Stimulated activated CD8-positive, alpha-beta memory T cell treated with anti-CD3 and anti-CD28 coated beads, Interleukin-4, amount 100 ng/mL, for 4 hours (primary cell): ENCODE measurements at places on chromosomes 2 and 18.

GRCh38 chr18:48330016-48330991 lies 78.9 kb downstream of the ZBTB7C start:
- no peak for DNase-seq

GRCh38 chr2:105763076-105763475 lies 18.4 kb downstream of the NCK2 start:
- no peak for DNase-seq

DNA sequence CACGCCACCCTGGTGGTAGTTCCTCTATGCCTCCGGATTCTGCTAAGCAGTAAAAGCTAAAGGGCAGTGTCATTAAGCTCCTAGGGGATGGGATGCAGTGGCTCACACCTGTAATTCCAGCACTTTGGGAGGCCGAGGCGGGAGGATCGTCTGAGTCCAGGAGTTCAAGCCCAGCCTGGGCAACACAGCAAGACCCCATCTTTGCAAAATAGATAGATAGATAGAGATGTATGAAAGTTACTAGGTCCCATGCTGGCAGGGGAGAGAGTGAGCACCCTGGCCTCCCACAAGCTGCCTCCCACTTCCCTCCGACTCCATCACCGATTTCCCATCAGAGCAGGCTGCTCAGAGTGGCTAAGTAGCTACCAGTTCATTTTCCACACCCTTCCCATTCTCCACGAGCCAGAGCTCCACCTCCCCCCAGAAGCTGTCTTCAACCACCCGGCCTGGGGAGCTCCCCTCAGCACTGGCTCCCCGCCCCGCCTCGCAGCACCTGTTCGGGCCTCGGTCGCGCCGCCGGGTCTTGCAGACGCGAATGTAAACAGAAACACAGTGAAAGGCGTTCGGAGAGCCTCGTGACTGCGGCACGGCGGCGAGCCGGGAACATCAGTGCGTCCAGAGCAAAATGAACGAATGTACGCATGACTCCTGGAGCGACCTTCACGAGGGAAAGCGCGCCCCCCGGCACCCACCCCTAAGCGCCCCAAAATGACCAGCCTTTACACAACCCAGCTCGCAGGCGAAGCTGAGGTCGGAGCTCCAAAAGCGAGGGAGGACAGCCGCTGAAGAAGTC lies 598 bp upstream of the CEP68 start:
- DNase-seq = peak; percentile 24

DNA sequence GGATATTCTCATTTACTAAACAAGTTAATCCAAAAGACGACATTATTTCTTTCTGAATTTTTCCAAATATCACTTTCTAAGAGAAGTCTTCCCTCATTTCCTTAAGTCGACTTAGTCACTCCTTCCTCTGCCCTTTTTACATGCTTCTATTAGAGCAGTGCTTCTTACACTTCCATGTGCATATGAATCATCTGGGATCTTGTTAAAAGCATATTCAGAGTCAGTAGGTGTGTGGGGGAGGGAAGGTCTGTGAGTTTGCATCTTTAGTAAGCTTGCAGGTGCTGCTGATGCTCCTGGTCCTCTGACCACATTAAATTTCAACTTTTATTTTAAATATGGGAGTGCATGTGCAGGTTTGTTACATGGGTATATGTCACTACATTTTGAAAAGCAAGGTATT lies 582.6 kb downstream of the NRXN1 start:
- no peak for DNase-seq

DNA sequence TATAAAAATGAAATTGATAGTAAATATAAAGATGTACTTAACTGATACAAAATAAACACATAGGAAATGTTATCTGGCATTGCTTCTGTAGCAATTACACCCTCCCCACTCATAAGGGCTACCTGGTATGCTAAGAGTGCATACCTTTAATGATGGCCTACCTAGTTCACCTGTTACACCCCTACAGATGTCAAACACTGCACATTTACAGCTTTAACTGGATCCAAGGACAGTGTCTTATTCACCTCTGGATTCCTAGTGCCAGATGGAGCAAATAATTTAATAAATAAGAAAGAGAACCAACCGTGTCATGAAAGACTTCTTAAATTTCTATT lies 15.3 kb upstream of the SEC11C start:
- DNase-seq = no peak

DNA sequence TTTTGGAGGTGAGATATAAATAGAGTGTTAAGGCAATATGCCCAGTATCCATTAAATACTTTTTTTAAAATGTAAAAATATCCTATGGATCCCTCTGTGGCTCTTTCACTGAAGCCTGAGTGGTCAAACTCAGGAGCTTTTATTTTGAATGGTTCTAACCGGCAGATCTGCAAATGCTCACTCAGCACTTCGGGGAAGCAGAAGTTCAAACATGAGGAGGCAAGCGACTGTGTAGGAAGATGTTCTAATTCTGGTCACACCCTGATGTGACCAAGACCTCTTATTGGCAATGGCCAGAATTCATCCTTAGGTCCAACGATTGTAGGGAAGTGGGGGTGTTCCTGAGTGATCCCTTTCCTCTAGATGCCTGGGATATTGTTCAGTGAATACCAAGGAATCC lies 168.8 kb downstream of the CDCA7 start:
- DNase-seq = no peak

- DNase-seq = no peak
Observed at GRCh38 chr2:147030966-147031720, 813.7 kb upstream of the ACVR2A start.

DNA sequence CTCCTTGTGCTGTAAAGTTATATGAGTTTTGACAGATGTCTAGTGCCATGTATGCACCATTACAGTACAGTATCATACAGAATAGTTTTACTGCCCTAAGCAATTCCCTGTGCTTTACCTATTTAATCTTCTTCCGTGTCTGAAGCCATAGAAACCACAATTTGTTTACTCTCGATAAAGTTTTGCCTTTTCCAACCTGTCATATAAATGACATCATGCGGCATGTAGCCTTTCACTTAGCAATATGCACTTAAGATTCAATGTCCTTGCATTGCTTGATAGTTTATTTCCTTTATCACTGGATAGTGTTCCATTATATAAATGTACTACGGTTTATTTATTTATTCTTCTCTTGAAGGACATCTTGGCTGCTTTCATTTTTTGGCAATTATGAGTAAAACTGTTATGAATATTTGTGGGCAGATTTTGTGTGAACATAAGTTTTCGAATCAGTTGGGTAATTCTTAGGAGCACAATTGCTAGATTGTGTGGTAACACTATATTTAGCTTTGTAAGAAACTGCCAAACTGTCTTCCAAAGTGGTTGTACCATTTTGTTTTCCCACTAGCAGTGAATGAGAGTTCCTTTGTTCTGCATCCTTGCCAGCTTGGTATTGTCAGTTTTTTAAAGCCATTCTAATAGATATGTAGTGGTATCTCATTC lies 136.8 kb upstream of the MAP3K20 start:
- DNase-seq = no peak

GRCh38 chr18:49960376-49960775 lies 147.0 kb upstream of the ACAA2 start:
- no peak for DNase-seq

- DNase-seq = no peak
Observed at GRCh38 chr18:74799542-74799941, 201.9 kb downstream of the ZNF407 start.

DNA sequence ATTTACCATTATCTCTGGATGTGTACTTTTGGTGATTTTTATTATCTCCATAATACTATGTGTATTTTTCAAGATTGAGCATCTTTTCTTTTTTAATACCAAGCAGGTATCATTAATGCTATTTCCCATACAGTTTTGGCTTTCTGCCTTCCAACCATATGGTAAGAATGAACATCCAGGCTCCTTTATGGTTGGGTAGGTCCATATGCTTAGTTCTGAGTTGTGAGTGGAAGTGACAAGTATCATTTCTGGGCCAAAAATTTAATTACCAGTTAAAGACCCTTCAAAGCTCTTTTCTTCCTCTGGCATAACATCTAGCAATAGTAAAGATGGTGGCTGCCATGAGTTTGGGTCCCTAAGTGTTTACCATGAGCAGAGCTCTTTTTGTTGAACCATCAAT lies 4.3 kb upstream of the RBM43 start:
- DNase-seq = no peak

GRCh38 chr2:42909966-42910365 lies 117.6 kb upstream of the HAAO start:
- no peak for DNase-seq

GRCh38 chr2:23664066-23664788 lies 262.7 kb downstream of the ATAD2B start:
- DNase-seq = no peak

DNA sequence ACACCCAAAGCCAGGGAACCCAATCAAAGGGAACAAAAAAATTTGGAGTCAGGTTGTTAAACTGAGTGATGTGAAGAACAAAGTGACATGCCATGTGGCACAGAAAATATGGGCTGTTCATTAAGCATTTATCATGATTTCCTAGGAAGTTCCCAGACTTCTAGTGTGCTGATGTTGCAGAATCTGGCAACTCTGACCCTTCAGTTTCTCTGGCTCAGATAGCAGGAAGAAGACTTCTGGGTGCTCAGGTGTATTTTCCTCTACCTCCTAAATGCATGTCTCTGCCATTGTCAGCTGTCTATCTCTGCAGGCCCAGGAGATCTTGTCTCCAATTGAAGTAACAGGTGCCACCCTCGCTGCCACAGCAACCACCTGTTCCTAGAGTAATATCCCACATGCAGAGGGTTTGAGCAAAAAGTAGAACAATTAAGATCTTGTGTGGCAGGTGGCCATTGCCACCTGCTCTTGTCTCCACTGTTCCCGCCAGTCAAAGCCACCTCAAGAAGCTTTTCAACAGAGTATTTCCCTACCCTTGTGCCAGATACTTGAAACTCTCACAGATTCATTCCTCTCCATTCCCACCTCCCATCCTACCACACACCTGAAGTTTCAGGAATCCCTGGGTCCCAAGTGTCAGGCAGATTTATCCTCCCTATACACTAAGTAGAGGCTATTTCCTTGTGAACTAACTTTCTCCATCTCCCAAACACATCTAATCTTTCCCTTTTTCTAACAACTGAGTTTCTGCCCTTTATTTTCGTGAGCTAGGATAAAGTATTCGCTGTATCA lies 533.7 kb upstream of the CHAC2 start:
- DNase-seq = no peak

DNA sequence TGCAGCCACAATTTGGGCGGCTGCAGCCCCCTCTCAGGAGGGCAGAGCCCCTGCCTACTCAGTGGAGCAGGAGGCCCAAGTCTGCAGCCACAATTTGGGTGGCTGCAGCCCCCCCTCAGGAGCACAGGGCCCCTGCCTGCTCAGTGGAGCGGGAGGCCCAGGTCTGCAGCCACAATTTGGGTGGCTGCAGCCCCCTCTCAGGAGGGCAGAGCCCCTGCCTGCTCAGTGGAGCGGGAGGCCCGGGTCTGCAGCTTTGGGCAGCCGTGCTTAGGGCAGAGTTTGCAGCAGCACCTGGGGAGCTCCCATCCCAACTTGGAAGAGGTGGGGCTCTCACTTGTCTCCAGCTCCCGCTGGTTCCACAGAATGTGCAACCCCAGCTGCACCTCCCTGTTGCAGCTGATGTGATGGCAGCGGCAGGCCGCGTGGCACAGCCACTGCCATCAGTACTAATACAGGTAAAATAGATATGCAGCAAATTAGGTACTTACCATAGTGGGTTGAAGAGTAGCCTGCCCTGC lies 99.4 kb downstream of the TWIST2 start:
- no peak for DNase-seq

DNA sequence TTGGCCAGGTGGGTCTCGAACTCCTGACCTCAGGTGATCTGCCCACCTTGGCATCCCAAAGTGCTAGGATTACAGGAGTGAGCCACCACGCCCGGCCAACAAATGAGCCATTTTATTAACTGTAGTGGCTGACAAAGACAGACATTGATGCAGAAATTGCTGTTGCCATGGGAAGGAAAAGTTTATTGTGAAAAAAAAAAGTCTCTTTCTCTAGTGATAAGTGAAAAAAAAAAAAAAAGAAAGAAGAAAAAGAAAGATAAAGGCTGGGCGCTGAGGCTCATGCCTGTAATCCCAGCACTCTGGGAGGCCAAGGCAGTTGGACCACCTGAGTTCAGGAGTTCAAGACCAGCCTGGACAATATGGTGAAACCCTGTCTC lies 39.8 kb upstream of the RAB1A start:
- DNase-seq = no peak

- DNase-seq = no peak
Observed at GRCh38 chr18:79257480-79257879, 138.2 kb upstream of the NFATC1 start.

GRCh38 chr2:135962366-135963123 lies 22.9 kb downstream of the DARS1 start:
- no peak for DNase-seq

DNA sequence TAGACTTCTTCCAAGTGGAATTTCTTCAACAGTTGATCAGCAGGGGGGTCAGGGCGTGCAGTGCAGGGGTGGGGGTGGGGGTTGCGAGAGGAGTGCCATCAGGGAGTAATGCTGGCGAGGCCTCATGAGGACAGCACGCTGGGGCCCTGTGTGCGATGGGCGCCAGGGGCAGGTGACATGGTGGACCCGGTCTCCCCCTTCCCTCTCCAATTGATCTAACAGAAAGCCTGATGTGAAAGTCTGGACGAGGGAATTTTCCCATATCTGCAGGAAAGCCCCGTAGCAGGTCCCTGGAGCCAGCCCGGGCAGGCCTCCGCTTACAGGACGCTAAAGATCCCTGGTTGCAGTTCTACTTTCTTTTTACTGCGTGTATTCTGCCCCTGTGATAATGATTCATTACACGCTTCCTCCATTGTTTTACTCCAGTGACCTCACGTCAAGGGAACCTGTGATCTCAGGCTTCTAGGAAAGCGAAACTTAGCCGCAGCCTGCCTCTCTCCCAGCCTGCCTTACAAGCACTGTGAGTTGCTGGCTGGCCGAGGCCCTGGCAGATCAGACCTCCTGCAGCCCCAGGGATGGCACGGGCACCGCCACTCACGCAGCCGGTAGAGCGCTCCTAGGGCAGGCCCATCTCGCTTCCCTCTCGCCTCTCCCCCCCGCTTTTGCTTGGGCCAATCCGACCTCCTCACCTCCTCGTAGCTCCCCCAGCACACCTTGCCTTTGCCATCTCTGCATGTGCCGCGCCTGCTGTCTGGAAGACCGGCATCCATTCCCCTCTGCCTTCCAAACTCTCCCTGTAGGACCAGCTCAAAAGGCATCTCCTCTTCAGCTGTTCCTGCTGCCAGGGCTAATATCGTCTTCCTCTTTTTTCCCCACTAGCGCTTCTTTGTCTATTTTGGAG lies 19.2 kb downstream of the NEURL3 start:
- DNase-seq = peak; percentile 66

DNA sequence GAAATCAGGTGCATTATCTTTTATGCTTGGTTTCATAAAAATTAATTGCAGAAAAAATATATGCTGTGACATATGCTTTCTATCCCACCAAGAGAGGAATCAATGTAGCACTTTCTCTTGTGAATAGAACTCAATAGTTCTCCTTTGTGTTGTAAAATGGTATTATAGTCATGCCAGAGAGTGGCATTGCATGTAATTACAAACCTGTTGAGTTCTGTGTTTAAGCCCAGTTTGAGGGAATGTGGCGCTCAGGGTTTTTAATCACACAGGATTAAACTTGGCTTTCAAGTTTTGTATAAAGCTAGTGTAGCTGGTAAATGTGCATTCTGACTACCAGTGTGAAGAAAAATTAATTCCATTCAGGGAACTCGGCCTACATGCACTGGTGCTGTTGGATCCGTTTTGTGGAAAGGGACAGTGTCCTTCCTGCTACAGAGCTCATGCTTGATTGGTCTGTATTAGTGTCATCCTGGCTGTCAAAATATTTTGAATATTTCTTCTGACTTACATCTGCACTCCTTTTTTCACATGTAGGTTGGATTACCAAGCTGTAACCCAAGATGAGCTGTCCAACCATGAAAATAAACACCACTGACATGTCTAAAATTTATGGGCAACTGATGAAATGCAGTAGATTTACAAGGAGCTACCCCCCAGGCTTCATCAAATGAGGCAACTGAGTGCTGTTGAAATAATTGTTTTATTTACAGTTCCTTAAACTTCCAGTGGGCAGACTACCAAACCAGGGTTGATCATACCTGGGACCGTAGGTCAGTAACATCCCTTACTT lies 80.3 kb downstream of the SLC4A3 start:
- DNase-seq = no peak
